SHP77 (cell line): ENCODE measurements at places on chromosomes 5 and 9.
A peak's percentile ranks its signal among the peaks of the same experiment; 100 is the strongest.

GRCh38 chr9:29555502-29555901 is 1982.2 kb upstream of the C9orf72 start:
- no peak for DNase-seq

GRCh38 chr5:400282-401145 is 42.5 kb upstream of the EXOC3 start:
- DNase-seq: peak; percentile 95

DNA sequence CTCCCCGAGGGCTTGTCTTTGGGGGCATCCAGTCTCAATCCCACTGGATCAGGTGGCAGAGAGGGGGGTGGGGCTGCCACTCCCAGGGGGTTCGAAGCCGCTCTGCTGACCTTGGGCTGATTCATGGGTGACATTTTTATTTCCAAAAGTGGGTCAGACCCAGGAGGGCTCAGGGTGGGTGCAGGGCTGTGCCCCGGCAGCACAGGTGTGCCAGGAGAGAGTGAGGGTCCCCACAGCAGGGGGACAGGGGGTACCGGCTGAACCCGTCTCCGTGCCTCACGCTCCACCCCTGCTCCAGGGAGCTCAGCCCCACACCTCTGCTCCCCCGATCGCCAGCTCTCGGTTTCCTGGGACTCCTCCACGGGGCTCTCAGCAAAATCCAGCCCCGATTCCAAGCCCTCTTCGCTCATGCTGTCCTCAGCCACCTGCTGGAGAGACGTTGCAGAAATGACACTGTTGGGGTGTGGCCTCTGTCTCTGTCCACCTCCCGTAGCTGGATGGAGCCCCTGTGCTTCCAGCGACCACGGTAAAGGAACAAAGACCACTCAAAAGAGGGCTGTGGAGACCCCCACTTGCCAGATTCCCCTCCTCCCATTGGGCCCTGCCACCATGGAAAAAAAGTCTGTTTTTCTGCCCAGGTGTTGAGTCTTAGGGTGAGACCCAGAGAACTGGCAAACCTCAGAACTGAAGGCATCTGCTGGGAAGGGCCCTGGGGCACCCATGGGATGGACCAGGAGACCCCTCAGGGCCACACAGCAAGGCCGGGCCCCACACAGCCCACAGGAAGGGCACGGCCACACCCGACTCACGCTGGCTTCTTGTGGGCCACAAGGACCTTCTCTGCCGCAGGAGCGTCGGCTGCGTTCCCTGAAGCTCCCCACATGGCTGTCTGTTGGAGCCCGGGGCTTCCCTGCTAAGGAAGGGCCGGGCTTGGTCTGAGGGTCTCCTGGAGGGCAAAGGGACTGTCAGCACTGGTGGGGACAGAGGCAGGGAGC is 10.6 kb upstream of the QSOX2 start:
- DNase-seq: peak; percentile 60

DNA sequence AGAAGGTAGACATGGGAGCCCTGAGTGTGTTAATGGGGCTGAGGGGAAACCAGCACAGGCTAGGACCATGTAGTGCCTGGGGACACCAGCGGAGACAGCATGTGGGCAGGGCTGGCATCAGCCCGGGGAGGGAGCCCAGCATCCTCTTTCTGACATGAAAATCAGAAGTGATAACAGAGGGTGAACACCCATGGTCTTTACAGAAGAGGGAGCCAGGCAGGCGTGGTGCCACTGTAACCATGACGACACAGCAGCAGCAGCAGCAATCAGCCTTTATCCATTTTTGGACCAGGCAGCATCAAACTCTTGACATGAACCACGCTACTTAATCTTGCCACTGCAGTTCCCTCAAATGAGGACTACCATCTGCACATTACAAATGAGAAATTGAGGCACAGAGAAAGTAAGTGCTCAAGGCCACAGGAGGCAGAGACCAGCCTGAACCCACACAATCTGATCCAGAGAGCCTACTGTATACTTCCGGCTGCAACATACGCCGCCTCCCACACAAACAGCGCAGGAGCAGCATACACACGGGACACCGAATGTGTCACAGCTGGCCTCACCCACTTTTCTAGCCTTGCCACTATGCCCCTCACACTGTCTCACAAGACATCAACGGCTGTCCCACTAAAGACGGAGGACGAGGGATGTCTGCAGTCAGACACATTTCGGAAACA is 23.8 kb downstream of the CAMSAP1 start:
- DNase-seq: no peak

- no peak for DNase-seq
Measured at GRCh38 chr5:79834754-79835714, 145.4 kb downstream of the CMYA5 start.

- no peak for DNase-seq
Measured at GRCh38 chr5:125085797-125086505, 339.5 kb upstream of the ZNF608 start.

GRCh38 chr9:16069671-16070454 is 517.0 kb downstream of the CCDC171 start:
- DNase-seq: no peak

DNA sequence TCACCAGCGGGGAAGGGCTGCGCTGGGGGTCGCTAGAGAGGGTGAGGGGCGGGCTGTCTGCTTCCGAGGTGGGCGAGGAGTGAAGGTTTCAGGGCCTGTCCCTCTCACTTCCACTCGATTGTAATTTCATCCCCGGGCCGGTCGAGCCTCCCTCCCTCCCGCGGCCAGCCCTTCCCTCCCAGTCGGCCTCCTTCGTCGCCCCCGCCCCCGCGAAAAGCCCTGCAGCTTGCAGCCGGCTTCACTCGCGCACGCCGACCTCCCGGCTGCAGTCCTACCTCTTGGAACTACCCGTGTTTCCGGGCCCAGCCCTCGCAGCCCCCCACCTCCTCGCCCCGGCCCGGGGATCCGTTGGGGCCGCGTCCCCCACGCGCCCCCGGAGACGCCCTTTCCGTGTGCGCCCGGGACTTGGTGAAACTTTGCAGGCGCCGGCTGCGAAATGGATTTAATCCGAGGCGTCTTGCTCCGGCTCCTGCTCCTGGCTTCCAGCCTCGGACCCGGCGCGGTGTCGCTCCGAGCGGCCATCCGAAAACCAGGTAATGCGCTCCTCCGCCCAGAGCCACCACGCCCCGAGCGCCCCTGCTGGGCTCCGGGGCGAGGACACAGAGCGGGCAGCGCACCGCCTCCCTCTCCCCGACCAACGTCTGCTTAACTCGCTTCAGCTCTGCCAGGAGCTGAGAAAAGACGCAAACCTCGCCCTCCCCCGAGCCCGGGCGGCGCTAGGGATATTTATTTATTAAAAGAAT is at the start of gene EGFLAM:
TSS of gene EGFLAM (plus strand) at position 241 of the 743 bp plus-strand sequence. CDS start at position 437, 196 bp downstream.
- no peak for DNase-seq

DNA sequence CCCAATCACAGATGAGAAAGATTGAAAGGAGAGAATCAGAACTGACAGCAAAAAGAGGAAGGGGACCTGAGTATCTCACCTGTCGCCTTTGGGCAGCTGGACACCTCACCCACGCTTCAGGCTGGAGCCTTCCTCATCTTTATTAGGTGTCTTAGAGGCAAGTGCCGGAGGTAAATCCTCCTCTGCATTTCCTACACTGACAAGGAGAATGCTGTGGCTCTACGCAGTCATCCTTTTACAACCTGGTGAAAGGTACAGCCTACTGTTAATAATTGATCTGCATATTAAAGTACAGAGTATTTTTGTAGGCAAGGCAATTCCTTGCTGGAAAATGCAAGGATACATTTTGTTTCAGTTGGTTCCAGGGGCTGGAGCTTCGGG is 34.8 kb downstream of the PRLR start:
- no peak for DNase-seq

- DNase-seq: no peak
Measured at GRCh38 chr9:92711146-92711545, 41.2 kb upstream of the IPPK start.

GRCh38 chr5:59569158-59569557 is 324.4 kb downstream of the PDE4D start:
- DNase-seq: no peak

- no peak for DNase-seq
Measured at GRCh38 chr9:103949096-103949495, 145.0 kb upstream of the SMC2 start.

DNA sequence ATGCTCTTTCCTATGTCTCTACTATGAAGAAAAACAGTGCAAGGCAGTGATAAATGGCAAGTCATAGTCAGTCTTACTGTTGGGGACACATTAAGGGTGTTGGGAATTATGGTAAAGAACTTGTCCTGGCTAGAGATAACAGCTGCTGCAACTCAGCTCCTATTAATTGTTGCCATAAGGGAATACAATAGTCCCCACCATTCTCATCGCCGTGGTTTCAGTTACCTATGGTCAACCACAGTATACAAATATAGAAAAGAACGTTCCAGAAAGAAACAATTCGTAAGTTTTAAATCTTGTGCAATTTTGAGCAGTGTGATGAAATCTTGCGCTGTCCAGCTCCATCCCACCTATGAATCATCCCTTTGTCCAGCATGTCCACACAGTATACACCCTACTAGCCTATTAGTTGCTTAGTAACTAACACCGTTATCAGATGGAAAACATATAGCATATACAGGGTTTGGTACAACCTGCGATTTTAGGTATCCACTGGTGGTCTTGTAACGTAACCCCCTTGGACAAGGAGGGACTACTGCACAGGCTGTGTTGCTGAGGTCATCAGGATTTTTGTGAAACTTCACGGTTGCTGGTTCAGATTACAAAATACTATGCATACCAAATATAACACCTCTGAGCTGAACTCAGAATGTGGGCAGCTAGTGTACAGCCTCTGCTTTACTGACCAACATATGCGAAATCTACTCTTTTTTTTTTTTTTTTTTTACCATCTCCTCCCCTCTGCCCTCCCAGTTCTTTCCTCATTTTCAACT is 53.5 kb downstream of the ZFR start:
- no peak for DNase-seq

GRCh38 chr5:104443706-104444105 is 881.1 kb upstream of the NUDT12 start:
- DNase-seq: no peak

DNA sequence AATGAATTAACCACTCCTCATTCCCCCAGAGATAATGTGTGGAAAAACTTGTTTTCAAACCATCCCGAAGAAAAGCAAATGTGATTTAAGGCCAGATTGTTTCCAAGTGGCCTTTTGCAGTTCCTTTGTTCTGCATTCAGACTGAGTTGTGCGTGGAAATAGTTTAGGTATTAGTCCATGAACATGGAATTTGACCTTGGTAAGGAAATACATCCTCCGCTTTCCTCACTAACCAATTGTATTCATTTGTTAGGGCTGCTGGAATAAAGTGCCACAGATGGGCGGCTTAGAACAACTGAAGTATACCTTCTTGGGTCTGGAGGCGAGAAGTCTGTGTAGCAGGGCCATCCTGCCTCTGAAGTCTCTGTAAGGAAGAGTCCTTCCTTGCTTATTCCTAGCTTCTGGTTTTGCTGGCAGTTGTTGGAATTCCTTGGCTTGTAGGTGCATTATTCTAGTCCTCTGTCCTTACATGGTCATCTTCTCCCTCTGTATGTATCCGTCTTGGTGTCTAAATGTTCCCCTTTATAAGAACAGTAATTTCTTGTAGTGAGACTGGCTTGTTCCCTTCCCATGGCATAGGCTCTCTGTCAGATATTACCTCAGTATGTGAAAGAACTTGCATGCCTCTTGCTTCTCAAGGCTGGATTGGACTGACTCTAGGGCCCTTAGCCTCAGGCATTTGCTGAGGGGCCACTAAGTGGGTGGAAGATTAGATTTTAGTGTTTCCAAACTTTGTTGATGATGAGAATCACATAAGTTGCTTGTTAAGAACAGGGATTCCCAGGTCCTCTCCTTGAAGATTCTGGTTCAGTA is 53.9 kb downstream of the RAI14 start:
- no peak for DNase-seq

- DNase-seq: no peak
Measured at GRCh38 chr5:68088302-68088701, 127.3 kb upstream of the PIK3R1 start.

DNA sequence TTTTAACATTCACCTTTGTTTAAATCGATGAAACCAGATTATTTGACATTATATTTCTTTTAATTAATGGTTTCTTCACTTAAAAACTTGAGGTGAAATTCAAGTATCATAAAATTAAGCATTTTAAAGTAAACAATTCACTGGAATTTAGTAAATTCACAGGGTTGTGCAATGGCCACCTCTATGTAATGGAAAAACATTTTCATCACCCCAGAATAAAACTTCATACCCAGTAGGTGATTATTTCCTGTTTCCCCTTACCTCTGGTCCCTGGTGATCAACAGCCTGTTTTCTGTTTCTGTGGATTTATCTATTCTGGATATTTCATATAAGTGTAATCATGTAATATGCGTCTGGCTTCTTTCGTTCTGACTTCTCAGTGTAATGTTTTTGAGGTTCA is 27.2 kb downstream of the HSPA4 start:
- no peak for DNase-seq

DNA sequence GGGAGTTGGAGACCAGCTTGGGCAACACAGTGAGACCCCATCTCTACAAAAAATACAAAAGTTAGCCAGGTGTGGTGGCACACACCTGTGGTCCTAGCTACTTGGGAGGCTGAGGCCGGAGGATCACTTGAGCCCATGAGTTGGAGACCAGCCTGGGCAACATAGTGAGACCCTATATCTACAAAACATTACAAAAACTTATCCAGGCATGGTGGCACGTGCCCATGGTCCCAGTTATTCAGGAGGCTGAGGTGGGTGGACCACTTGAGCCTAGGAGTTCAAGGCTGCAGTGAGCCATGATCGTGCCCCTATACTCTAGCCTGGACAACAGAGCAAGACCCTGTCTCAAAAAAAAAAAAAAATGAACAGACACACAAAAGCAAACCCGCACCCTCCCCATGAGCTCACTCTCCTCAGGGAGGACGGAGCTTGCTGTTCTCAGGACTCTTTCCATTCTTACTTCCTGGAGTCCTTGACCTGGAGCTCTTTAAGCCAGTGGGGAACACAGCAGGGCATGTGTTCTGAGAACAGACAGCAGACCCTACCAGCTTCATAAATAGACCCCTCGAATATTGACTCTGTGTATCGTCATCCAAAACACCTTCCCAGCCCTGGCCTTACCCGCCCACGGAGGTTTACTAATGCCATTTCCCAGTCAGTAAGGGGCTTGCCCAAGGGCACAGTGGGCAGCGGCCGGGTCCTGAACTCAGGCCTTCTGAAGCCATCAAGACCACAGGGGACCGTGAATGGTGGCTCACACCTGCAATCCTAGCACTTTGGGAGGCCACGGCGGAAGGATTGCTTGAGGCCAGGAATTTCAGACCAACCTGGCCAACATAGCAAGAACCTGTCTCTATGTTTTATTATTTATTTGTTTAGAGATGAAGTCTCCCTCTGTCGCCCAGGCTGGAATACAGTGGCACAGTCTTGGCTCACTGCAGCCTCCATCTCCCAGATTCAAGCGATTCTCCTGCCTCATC is 11.1 kb downstream of the PTGES2 start:
- no peak for DNase-seq

DNA sequence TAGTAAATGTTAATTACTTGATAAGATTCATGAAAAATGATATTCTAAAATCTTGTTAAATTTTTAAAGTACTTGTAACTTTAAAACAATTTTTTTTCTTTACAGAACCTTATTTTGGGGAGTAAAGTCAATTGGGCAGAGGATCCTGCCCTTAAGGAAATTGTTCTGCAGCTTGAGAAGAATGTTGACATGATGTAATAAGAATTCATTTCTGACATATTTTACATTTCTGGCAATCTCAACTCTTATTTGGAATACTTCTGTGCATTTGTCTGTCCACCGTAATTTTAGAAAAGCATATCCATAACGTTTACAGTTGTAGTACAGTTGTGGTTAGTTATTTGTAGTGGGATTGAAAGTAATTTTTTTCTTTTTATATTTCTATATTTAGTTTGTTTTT is 20.2 kb downstream of the CENPH start:
- no peak for DNase-seq
